Natural killer cell treated with Interleukin-12 subunit alpha and Interleukin-12 subunit beta and Interleukin-15 and Interleukin-18, amount 100 ng/mL, for 72 hours (primary cell): ENCODE measurements at places on chromosomes 4 and X.
A peak's percentile ranks its signal among the peaks of the same experiment; 100 is the strongest.

DNA sequence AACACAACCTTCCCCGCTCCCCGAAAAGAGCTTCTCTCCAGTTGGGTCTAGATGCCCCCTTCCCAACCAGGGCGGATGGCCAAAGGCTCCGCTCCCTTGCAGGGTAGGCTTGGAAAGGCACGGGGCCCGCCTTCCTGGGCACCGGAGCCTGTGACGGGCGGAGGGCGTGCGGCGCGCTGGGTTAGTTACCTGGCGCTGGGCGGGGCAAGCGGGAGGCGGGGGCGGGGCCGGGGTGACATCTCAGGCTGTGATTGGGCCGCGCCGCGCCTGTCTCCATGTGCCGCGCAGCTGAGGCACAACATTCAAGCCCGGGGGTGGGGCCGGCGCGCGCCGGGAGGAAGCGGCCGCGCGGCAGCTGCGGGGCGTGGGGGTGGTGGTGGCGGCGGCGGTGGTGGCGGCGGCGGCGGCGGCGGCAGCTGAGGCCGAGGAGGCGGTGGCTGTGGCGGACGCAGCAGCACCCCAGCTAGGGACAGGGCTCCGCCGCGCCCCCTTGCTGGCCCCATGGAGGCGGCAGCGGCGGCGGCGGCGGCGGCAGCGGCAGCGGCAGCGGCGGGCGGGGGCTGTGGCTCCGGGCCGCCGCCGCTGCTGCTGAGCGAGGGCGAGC lies at the start of gene REPS2:
REPS2 (plus strand) TSS at position 298 of the 604 bp plus-strand sequence; CDS start at position 502, 204 bp downstream.
- DNase-seq: peak; percentile 64

DNA sequence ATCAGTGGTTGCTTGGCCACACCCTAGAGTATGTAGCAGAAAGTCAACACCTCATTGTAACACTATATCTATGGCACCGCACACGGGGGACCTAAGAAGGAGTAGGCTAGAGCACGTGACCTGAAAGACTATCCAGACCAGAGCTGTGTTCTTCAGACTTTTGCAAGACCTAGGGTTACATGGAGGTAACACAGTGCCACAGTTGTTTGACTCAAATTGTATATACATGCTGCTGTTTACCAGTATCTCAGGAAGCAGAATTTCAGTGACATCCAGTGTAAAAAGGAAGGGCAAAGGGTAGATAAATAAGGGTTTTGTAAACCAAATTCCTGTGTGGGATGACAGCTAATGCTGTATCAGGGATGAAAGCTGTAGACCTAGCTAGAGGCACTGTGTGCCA lies 30.2 kb downstream of the PNMA6A start:
- DNase-seq: no peak

DNA sequence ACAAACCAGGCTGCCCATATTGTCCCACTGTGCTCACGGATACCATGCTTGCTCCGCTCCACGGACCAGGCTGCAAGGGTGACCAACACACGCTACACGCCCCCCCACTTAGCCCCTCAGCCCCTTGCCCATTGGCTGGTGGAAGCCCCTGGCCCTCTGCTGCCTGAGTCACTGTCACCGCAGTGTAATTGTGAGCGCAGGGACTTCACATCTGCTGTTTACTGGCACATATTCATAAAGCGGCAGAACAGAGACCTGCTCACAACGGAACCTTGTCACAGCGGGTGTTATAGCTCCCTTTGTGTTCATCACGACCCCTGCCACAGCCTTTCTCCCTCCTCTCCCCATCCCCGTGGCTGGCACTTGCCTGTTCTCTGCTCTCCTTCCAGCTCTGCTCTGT lies 83.7 kb downstream of the PSAPL1 start:
- DNase-seq: no peak

GRCh38 chrX:77953708-77954107 lies 15.7 kb downstream of the PGAM4 start:
- DNase-seq: no peak

DNA sequence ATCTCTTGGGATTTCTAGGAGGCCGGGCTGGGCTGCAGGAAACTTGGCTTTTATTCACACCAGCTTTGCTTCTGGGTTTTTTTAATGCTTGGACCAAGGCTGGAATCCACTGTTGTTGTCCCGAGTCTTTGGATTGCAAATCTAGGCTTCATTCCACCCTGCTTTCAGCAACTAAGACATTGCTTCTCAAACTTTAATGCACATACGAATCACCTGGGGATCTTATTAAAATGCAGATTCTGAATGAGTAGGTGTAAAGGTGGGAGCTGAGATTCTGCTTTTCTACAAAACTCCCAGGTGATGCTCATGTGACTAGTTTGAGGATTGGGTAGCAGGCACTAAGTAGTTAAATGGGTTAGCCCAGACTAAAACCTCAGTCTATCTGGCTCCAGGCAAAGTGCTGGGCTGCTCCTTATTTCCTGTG lies 39.2 kb upstream of the GPC4 start:
- DNase-seq: no peak

- DNase-seq: no peak
Measured at GRCh38 chr4:56302760-56303159, 84.5 kb downstream of the AASDH start.

DNA sequence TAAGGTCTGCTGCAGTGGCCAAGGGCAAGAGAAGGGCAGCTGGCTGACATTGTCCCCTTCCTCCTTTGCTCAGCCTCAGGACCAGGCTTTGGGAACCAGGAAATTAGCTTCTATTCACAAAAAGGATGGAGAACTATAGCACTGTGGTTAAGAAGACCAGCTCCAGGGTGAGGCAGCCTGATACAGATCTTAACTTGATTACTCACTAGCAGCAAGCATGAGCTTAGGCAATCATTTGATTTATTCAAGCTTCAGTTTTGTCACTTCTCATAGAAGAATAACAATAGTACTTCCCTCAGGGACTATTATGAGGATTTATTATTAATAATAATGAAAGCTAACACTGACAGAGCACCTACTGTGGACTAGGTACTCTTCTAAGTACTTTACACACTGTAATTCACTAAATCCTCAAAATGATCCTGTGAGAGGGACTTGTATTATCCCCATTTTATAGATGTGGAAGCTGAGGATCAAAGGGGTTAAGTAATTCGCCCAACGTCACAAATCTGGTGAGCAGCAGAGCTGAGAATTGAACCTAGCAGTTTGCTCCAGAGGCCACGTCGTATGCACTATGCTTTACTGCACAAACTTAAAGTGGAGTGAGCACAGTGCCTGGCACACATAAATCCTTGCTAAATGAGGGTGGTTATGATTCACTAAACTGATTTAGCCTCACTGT lies 130.4 kb upstream of the PAK3 start:
- no peak for DNase-seq

GRCh38 chr4:57139783-57140182 lies 29.6 kb upstream of the IGFBP7 start:
- DNase-seq: no peak

DNA sequence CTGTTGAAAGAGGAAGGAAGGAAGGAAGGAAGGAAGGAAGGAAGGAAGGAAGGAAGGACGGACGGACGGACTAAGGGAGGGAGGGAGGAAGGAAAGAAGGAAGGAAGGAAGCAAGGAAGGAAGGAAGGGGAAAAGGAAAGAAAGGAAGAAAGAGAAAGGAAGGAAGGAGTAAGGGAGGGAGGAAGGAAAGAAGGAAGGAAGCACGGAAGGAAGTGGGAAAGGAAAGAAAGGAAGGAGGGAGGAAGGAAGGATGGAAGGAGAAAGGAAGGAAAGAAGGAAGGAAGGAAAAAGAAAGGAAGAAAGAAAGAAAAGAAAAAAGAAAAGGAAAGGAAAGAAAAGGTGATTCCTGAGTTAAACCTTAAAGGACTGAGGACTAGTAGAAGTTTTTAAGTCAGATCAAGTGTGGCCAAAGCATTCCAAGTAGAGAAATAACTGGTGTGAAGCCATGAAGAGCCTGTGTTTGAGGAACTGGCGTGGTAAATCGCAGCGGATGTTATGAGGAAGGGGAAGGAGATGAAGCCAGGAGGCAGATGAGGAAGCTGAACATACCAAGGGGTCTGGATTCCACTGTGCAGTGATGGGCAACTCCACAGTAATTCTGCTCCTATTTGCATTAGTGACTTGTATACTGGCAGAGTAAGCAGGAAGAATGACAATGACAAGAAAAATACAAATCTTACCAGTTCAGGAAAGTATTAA lies 163.5 kb downstream of the MGST2 start:
- DNase-seq: no peak

GRCh38 chr4:142815834-142816233 lies 30.3 kb downstream of the INPP4B start:
- DNase-seq: no peak
